ENCODE measurements at places on chromosomes 2 and 18.

- no peak for DNase-seq
Measured at GRCh38 chr18:79917853-79918614, 33.4 kb downstream of the SLC66A2 start.

- DNase-seq, result no peak
Measured at GRCh38 chr2:104254017-104254416, 599.9 kb upstream of the POU3F3 start.

DNA sequence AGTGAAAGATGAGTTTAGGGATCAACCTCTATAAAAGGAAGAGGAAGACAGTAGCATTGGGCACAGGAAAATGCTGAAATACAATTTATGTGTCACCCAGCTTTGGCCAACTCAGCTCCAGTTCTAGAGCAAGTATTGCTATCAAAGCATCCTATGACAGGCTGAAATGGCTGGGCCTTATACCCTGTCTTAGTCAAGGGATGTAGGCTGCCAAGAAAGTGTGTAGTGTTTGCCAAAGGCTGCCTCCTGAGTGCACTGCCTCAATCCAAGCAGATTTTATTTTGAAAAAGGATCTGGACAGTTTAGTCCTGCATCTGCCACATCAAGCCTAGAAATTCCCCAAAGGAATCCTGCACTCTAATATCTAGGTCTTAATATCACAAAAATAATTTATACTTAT, 359.9 kb upstream of the ZC3H15 start:
- DNase-seq, result no peak

DNA sequence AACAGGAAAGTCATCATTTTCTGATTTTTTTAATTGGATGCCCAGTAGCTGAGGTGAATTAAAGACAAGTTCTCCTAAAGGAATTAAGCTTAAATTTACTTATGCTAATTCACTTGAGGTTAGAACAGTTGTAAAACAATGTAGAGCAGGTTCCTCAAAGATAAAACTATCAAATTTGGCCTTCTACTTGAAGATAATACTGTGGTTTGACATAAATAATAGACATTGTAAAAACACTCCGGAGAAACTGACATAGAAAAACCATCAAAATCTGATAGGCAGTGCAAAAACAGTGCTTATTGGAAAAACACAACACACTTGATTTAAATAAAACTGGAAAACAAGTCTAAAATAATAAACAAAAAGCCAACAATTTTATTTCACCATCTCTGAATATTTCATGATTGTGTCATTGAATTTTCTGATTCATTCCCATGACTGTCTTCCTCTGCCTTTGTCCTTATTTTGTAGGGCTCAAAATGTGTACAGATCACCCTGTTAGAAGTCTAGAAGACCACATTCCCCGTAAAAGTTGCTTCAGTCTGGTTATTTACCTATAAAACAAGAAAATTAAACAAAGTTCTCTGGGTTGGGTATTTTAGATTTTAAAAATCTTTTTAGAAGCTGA, 28.3 kb upstream of the SLC40A1 start:
- DNase-seq, result no peak

GRCh38 chr18:70489986-70490933, 201.4 kb downstream of the SOCS6 start:
- DNase-seq, result peak; percentile 32

- DNase-seq, result no peak
Measured at GRCh38 chr2:83063511-83063910, 1395.6 kb downstream of the SUCLG1 start.

DNA sequence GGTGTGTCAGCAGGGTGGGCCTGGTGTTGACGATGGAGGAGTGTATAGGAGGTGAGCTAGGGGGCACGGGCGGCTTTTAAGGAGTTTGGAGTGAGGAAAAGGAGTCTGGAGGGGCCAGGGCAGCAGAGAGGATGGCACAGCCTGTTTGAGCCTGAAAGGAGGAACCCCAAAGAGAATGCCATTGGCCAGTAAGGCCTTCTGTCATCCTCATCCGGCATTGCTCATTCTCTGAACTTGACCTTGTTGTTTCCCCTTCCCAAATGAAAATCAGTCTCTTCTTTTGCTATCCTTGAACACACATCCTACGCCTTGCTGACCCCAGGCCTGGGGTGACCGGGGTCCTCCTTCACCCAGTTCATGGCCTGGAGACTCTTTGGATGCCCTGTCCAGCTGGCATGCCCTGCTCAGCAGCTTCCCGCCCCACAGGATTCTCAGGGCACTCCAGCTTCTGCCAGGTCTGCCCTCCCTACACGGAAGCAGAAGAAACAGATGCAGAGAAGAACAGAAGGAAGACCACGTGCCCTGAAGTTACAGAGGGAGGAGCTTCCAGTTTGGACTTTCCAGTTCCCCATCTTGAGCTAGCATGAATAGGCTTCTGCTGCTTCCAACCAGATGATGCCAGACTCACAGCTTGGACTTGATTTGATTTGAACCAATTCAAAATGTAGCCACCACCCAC, 20.5 kb upstream of the KIF3C start:
- no peak for DNase-seq

DNA sequence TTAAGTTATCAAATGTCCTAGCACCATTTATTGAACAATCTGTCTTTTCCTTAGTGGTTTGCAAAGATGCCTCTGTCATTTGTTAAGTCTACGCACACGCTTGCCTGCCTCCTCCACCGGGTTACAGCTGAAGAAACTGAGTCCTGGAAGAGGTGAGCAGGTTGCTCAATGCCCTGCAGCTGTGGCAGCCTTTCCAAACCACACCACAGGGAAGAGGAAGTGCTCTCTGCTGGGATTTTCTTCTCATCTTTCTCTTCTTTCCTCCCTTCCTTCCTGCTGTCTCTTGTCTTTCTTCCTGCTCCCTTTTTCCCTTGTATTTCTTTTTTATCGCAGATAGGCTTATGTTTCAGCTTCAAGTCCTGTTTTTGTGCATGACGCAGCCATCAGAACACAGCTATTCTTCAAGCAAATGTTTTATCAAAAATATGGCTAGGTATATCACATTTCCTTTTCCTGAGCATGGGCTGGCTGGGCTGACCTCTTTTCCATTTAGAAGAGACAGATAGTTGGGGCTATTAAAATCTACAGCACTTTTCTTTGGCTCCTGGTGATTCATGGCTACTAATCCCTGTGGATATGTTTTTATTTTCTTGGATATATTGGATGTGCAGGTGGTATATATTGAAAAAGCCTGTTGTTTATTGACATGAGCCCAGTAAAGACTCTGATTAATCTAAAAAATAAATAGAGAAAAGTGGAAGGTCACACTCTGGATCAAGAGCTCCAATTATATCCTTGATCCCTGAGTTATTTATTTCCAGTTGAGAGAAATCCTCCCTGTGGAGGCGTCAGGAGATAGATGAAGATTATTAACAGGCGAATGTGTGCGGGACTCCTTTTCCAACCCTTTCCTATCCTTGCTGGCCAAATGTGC, 214.6 kb downstream of the TSN start:
- DNase-seq, result no peak

DNA sequence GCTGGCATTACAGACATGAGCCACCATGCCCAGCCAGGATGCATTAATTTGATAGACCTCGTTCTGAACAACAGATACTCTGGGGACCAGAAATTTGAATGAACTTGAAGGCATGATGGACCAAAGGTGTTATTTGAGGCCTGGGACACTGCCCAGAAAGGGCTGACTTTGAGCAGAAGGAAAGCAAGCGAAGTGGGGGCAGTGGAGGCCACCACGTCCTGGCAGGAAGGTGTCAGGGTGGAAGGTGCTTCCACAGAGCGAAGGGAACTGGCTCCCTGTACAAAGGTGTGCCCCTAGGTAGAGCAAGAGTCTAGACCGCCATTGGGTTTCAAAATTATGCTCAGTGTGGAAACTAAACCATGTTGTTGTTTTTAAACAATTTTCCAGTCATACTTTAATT, 23.9 kb downstream of the ZNF236 start:
- no peak for DNase-seq

DNA sequence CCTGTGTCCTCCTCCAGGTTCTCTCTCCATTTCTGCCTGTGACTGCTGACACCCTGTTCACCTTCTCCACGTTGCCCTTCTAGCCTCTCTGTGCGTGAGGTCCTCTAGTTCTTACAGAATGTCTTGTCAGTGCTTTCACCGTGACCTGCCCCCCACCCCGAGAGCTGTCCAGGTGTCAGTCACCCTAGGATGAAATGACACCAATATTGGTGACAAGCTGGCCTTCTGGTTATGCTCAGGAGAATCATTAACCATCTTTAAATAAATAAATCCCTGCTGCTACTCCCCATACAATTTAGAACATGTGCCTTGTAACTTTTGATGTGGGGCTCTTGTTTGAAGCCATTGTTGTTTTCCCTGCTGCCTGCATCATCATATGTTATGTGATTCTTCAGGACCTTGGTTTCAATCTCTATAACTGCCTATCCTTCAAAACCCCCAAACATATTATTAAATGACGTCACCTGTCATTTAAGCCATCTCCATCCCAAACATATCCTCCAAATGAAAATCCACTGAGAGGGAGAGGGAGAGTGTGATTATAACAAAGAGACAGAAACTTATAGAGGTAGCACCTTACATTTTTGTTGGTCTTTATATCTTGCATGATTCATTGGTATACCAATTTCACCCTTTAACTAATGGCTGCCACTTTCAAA, 496.3 kb downstream of the PARD3B start:
- DNase-seq, result no peak

GRCh38 chr2:235746257-235746934, 252.6 kb downstream of the AGAP1 start:
- DNase-seq, result peak; percentile 18

DNA sequence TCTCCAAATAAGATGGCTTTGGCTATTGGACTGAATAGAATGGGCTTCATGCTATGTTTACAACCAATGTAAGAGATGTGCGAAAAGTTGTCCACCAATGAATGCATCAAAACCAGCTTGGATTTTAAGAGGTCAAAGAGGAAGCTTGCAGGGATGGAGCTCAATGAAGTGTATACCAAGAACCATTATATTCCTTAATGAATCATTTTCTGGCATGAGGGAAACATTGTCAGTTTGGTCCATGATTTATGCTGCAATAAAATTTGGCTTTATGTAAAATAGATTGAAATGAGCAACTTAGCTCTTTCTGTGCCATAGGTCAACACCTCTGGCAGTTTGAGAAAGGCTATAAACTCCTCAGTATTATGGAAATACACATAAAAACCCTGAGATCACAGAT, 107.3 kb downstream of the SH3BP4 start:
- no peak for DNase-seq

DNA sequence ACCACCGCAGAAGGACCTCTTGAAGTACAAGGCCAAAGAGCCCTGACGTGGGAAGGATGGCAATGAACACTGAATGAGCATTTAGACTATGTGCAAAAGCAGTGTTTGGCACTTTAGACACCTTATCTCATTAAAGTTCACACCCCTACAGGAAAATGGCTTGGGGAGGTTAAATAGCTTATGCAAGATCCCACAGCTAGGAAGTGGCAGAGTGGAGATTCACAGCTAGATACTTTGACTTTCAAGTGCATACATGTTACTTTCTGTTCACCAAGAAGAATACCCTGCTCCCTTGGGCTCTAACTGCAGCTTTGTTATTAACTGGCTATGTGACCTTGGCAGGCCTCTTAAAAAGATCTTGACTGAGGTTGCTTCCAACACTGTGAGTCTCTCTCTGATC, 58.2 kb downstream of the ICOS start:
- DNase-seq, result no peak

DNA sequence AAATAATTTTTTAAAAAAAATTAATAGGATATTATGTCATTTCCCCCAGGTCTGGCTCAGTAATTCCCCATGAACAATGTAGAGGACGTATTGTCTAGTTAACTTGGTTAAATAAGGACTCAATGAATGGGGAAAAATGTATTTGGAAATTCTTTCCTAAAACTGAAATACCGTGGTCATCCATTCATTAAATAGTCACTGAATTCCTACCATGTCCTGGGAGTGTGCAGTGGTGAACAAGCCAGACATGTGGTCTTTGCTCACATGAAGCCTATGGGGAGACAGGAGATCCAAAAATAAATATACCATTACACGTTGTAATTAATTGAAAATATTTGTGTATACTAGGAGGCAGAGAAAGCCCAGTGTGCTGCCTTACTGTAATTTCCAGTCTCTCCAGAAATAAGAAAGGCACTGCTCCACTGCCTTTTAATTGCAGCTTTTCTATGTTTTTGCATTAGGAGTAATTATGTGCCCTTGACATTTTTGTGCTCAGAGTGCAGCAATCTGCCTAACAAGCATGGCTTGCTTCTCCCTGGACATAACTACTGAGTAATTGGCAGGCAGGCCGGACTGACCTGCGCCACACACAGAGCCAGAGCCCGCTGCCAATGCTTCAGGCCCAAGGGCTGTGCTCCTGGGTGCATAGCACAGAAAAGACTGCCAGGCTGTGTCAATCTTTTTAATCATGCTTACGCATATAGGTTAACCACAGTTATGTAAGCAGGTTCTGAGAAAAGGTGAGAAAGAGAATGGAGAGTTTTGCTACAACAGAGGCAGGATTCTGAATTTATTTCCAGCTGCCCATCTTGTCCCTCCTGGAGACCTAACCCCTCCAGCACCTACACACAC, 22.2 kb upstream of the TTC39C start:
- peak; percentile 71 for DNase-seq

DNA sequence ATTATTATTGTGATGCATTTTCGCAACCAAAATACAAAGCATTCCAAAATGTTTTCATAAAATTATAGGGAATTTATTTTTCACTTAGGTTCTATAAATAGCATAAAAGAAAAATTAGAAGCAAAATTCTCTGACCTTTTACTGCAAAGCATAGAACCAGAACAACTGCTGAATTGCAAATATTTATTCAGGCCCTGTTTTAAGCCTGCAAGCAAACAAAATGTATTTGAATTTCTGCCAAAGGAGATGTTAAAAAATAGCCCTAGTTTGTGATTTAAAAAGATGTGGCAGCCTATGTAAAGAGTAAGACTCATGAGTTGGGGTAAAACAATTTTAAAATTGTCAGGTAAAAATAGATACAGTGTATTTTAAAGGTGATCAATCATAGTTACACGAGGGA, 138.1 kb downstream of the KCNJ3 start:
- no peak for DNase-seq

DNA sequence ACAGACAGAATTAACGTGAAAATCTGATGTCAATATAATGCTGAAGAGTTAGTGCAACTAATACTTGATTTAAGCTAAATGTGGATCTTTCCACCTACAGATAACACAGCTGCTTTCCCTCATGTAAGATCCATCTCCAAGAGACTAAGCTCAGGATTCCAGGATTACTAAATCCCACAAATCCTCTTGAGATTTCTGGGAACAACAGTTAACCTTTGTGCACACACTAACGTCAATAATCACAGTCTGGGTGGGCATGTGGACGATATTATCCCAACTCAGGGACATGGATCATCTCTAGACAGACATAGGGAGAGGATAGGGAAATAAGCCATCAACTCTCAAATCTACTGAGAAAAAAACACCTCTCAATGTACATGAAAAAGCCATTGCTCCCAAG, 432.6 kb downstream of the SATB2 start:
- DNase-seq, result no peak

GRCh38 chr18:58345875-58346274, 283.0 kb downstream of the ALPK2 start:
- no peak for DNase-seq

DNA sequence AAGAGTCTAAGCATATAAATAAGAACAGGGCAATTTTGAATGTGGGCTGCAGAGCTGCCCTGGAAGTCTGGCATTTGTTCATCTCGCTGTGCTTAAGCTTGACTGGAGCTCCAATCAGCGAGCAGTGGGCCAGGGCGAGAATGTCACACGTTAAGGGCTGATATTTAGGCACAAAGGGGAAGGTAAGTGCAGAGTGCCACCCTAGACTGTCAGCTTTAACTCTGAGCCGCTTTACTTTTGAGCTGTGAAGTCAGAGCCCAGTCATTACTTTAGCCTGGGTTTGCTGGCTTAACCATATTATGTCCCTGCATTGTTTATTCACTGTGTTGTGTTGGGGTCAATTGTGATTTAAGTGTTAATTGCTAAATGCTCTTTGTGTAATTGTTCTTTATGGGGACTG, 236.1 kb upstream of the SIX3 start:
- no peak for DNase-seq
